ENCODE measurements at places on chromosomes 3 and 15.

DNA sequence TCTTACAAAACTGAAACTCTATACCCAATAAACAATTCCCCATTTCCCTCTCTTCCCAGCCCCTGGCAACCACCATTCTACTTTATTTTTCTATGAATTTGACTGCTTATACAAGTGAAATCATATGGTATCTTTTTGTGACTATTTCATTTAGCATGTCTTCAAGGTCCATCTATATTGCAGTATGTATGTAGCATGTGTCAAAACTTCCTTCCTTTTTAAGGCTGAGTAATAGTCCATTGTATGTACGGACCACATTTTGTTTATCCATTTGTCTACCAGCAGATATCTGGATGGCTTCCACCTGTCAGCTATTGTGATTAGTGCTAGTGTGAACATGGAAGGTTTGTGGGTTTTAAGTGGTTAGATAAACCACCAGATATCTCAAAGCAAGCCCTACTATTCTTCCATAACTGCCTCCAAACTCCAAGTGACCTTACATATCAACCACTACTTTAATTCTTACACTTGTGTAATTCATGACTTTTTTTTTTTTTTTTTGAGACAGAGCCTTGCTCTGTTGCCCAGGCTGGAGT lies 134.7 kb downstream of the TMCC1 start:
- DNase-seq: no peak

DNA sequence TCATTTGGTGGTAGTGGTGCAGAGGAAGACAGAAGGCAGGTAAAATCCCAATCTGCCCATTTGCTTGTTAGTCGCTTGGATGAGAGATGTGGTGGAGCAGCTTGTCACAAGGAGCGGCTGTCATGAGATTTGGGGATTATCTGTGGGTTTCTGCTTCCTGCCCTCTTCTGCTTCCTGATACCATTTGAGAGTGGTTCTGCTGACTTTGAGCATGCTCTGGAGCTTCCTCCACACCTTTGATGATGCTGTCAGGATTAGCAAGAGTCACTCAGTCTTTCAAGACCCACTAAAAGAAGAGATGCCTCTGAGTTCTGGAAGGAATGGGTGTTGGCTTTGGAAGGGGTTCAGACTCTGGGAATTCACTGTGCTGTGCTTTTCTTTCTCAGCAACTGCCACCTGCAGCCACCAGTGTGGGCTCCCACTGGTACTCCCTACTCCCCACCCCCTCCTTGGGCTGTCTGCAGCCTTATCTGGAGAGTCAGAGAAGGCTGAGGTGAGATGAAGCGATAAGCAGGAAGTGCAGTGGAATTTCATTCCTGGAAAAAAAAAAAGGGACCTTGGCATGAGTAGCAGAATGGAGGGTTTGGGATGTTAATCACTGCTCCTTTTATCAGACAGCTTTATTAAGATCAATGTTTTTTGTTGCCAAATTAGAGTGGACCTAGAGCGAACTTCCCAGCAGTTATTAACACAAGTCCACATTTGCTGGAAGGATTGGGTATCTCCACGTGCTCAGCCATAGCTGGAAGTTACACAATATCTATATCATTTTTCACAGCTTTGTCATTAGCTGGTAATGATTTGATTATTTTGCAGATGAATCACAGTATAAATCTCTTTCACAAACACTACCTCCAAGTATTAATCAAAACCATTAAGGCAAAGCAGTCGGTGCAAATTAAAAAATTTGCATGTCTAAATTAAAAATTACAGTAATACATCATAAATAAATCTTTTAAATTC lies 233.0 kb upstream of the SATB1 start:
- no peak for DNase-seq

GRCh38 chr3:176934698-176935097 lies 262.6 kb downstream of the TBL1XR1 start:
- DNase-seq: no peak

DNA sequence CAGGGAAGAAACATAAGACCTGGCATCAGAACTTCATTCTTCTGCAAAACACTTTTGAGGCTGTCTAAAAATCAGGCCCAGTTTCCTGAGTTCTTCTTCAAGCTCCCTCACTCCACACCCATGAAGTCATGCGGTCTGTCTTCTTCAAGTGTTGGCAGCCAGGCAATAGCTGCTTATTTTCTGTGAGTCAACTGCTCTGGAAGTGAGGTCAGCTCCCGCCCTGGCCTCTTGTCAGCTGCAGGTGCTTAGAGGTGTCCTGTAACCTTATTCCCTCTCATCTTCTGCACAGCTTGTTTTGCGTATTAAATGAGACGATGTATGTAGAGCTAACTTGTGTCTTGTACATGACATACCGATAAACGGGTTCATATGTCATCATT lies 226.1 kb downstream of the ADAMTS17 start:
- DNase-seq: no peak

GRCh38 chr15:77183066-77183465 lies 112.2 kb upstream of the TSPAN3 start:
- no peak for DNase-seq

GRCh38 chr3:53218131-53218530 lies 37.7 kb downstream of the TKT start:
- peak; percentile 17 for DNase-seq

DNA sequence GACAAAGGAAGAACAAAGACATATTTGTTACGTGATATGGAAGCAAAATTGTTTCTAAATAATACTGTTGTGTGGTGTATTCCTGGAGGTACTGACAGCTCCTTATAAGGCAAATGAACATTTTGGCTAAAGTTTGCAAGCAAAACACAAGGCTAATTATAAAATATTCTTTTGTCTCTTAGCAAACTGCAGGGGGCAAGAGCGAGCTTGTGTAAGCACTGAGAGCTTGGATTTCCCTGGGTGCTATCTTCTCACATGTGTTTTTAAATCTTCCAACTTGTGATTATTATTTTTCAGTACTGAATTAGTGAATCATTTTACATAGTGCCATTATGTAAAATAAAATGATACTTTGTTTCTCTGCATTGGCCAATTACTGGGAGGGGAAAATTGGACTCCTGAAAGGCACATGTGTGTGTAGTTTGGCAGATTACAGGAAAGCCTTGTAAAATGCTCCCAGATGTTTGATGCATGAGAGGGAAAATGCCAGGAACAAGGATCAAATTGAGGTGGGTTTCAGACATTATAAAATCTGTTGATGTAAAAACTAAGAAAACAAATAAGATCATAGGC lies 611.5 kb downstream of the AGBL1 start:
- DNase-seq: no peak

DNA sequence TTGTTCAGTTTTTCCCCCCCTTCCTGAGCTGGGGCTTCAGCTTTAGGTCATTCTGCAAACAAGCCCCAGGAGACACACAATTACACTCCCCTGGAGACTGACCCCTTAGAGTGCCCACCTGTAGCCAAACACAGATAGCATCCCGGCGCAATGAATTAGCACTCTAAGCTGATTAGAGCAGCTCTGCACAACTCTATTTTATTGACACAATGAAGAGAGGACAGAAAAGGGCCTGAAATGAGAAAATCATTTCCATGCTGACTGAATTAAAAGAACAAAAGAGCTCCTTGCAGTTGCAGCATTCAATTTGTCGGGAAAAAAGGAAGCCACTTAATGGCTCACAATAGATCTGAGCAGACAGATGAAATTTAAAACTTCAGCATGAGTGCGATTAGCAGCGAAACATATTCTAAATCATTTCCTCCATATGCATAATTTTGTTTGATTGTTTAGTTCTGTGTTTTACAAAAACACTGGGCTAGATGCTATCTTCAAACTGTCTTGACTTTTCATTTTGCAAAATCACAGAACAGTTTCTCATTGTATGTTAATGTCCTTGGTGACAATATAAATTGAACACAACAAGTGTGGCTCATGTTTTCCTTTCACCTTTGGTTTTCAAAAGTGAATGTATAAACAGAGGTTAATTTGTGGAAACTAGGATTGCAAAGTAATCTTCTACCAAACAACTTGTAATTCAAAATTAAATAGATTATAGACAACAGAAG lies 308.6 kb downstream of the MECOM start:
- no peak for DNase-seq
